Natural killer cell treated with Interleukin-12 subunit alpha and Interleukin-12 subunit beta and Interleukin-15 and Interleukin-18, amount 100 ng/mL, for 72 hours (primary cell): ENCODE measurements at places on chromosomes 13 and 19. TPM values are rescaled to one million over a fixed set of nuclear protein-coding genes. Genes with fewer than 3 reads are reported as not detected.

DNA sequence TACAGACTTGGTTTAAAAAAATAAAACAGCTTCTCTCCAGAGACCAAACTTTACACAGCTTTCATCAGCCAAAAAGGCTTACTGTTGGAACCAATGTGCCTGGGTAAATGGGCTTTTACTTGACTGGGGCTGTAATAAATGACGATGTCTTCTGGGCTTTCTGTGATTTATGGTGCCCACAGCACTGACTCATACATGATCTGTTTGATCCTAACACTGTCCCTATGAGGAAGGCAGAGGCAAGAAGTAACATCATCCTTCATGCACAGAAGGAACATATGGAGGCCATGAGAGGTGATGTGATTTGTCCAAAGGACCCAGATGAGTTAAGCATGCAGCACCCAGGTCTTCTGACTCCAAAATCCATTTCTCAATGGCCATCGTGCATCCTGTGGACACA lies 77.4 kb downstream of the DOCK9 start:
- DNase-seq, result no peak
- peaks cover 4% of the 10 kb centered on the region for H3K36me3 ChIP-seq
- H3K4me3 ChIP-seq, result no peak overlapping the region
- no peaks in the 10 kb centered on the region for H3K27me3 ChIP-seq
- H3K4me1 ChIP-seq, result peaks cover 7% of the 10 kb centered on the region

GRCh38 chr13:39037410-39037879 lies 444 bp downstream of the PROSER1 start:
- no peak for DNase-seq
- peak overlapping the region; percentile 90 for H3K4me3 ChIP-seq
- H3K36me3 ChIP-seq, result peaks cover 9% of the 10 kb centered on the region
- peaks cover 45% of the 10 kb centered on the region for H3K4me1 ChIP-seq

- no peak overlapping the region for H3K27ac ChIP-seq
- no peak overlapping the region for H3K4me3 ChIP-seq
- peaks cover 3% of the 10 kb centered on the region for H3K27me3 ChIP-seq
- H3K4me1 ChIP-seq, result peaks cover 33% of the 10 kb centered on the region
- no peak for DNase-seq
- H3K36me3 ChIP-seq, result no peaks in the 10 kb centered on the region
Observed at GRCh38 chr19:2286402-2287140, 4.6 kb upstream of the PEAK3 start.

GRCh38 chr13:102907886-102908515 lies 62.2 kb downstream of the ERCC5 start:
- H3K4me3 ChIP-seq, result no peak overlapping the region
- H3K4me1 ChIP-seq, result no peaks in the 10 kb centered on the region
- no peaks in the 10 kb centered on the region for H3K36me3 ChIP-seq
- H3K27ac ChIP-seq, result no peak overlapping the region

DNA sequence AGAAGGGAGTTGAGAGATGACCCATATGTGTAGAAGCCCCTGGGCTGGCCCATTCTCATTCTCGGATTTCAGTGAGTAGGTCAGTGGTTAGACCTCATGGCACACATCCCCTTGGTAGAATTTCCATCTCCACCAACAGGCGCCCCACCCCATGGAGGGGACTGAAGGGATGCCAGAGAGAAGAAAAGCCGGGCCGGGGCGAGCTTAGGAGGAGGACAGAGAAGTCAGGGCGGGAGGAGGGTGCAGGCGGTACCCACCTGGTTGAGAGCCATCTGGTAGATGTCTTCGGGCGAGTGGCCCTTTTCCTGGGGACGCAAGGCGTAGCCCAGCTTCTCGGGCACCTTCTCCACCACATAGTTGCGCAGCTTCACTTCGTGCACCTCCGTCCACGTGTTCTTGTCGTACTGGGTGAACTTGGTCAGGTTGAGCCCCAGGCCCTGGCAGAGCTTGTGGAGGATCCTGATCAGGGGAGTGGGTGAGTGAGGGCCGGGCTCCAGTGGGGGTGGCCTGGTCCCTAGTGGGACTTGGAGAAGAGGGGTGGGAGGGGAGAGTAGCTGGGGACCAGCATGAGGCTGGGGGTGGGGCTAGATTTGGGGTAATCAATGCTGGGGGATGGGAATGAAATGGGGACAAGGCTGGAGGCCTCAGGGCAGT lies 2.5 kb downstream of the IL4I1 start:
- H3K36me3 ChIP-seq, result no peaks in the 10 kb centered on the region
- H3K27ac ChIP-seq, result no peak overlapping the region
- no peaks in the 10 kb centered on the region for H3K27me3 ChIP-seq
- no peak for DNase-seq
- H3K4me3 ChIP-seq, result peak overlapping the region; percentile 58
- H3K4me1 ChIP-seq, result peaks cover 47% of the 10 kb centered on the region

DNA sequence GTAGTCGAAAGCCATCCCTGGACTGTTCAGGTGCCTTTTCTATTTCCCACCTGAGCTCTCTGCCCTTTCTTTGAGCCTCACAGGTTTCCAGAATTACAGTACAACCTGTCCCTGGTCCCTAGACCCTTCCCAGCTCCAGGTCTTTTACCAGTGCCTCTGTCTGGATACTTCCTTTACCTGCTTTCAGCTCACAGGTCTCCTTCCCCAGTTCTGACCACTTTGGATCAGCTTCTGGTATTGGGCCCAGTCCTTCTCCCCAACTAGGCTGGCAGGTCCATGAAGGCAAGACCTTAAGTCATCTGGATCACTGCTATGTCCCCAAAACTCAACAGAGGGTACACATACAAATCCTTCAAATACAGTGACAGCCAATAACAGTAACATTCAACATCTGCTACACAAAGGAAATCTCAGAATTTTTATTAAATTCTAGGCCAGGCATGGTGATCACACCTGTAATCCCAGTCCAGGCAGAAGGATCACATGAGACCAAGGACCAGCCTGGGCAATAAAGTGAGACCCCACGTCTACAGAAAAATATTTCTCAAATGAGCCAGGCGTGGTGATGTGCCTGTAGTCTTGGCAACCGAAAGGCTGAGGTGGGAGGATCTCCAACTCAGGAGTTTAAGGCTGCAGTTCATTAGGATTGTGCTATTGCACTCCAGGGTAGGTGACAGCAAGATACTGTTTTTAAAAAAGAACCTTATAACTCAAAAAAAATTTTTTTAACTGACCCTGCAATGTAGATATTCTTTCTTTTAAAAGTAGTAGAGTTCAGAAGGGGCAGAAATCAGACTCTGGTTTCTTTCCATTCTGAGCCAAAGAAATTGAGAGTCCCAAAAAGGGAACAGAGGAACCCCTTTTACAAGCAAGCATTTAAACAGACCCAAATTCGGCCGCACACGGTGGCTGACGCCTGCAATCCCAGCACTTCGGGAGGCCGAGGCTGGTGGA lies 1.3 kb downstream of the RPS16 start:
- no peaks in the 10 kb centered on the region for H3K27me3 ChIP-seq
- H3K27ac ChIP-seq, result peak overlapping the region; percentile 99
- peaks cover 20% of the 10 kb centered on the region for H3K36me3 ChIP-seq
- peak overlapping the region; percentile 100 for H3K4me3 ChIP-seq
- peaks cover 31% of the 10 kb centered on the region for H3K4me1 ChIP-seq

DNA sequence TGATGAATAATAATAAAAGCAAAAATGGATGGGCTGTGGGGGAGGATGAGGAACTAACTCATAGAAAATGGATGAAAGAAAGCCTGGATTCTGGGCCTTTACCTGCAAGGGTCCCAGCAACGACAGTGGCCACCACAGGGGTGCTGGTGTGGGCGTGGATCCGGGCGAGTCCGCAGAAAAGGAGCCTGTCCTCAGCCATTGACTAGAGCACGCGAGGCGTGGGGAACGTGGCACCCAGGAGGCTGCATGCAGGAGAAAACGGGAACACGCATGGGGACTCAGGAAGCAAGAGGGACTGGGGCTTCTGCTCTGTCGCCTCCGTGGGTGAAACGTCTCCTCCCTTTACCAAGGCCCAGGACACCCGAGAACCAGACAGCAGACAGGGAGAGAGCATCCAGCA lies 25.8 kb upstream of the DPRX start:
- no peaks in the 10 kb centered on the region for H3K36me3 ChIP-seq
- peaks cover 2% of the 10 kb centered on the region for H3K27me3 ChIP-seq
- no peak for DNase-seq
- H3K4me1 ChIP-seq, result no peaks in the 10 kb centered on the region
- H3K4me3 ChIP-seq, result no peak overlapping the region
- H3K27ac ChIP-seq, result no peak overlapping the region

GRCh38 chr13:67063036-67063435 lies 167.1 kb downstream of the PCDH9 start:
- no peak overlapping the region for H3K27ac ChIP-seq
- no peaks in the 10 kb centered on the region for H3K36me3 ChIP-seq
- DNase-seq, result no peak
- no peak overlapping the region for H3K4me3 ChIP-seq

- DNase-seq, result no peak
- peaks cover 15% of the 10 kb centered on the region for H3K27me3 ChIP-seq
- no peaks in the 10 kb centered on the region for H3K36me3 ChIP-seq
- H3K4me3 ChIP-seq, result no peak overlapping the region
Observed at GRCh38 chr19:32265995-32266394, 79.4 kb upstream of the ZNF507 start.

- no peak overlapping the region for H3K27ac ChIP-seq
- H3K4me1 ChIP-seq, result no peaks in the 10 kb centered on the region
- H3K4me3 ChIP-seq, result no peak overlapping the region
- H3K36me3 ChIP-seq, result no peaks in the 10 kb centered on the region
- no peak for DNase-seq
Observed at GRCh38 chr13:47859165-47859564, 141.9 kb downstream of the SUCLA2 start.

GRCh38 chr19:44341794-44342193 lies 14.7 kb downstream of the ZNF112 start:
- no peak overlapping the region for H3K27ac ChIP-seq
- no peak for DNase-seq
- H3K36me3 ChIP-seq, result peaks cover 5% of the 10 kb centered on the region

DNA sequence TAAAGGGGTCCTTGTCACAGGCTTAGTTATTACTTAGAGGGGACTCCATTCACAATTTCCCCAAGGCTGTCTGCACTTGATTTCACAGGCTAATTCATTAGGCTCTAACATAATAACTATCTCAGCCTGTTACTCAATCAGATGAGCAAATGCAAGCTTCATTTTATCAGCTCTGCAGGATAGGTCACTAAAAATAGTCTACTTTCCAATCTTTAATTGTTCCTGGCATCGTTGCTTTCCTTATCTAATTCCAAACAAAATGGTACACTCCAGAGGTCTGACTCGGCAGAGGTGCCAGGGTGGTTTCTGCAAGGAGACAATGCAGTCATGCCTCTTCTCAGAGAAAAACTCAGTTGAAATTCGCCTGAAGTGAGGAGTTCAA lies 69.7 kb upstream of the SLC15A1 start:
- no peak overlapping the region for H3K27ac ChIP-seq
- no peaks in the 10 kb centered on the region for H3K4me1 ChIP-seq
- no peak overlapping the region for H3K4me3 ChIP-seq

DNA sequence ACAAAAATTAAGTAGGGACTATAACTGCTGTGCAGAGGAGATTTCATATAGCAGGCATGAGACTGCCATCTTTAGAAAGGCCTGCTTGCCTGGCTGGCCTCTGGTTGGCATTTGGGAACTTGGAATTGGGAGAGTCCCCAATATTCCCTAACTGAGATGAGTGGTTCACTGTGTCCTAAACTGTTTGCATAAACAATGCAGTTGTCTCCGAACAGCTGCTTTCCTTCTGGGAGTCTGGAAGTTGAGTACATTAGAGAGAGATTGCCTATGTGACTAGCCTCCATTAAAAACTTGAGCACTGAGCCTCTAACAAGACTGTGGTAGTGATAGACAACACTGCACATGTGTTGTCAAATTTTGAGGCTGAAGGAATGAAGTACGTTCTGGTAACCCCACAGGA lies 47.4 kb downstream of the STOML3 start:
- no peaks in the 10 kb centered on the region for H3K36me3 ChIP-seq
- no peak overlapping the region for H3K27ac ChIP-seq
- no peaks in the 10 kb centered on the region for H3K27me3 ChIP-seq
- H3K4me1 ChIP-seq, result no peaks in the 10 kb centered on the region
- H3K4me3 ChIP-seq, result no peak overlapping the region

Gene RDH8
- not detected for total RNA-seq

Gene PDX1
- not detected for total RNA-seq

Gene SLC25A30
- total RNA-seq, result 38.8 TPM

Gene CGB5
- not detected for total RNA-seq

Gene KCNN4
- 107 TPM for total RNA-seq

Gene IZUMO4
- 5.7 TPM for total RNA-seq

Gene NUP62
- 187 TPM for total RNA-seq

Gene TLE2
- total RNA-seq, result 3.2 TPM

Gene ZIK1
- 4.8 TPM for total RNA-seq

Gene ZNF235
- total RNA-seq, result 9.0 TPM

Gene PRODH2
- not detected for total RNA-seq
